ENCODE measurements at places on chromosomes 7 and 10.

GRCh38 chr7:55031075-55031474, 12.3 kb downstream of the EGFR start:
- DNase-seq: no peak

GRCh38 chr7:98800996-98801395, 68.8 kb downstream of the TMEM130 start:
- DNase-seq: no peak

- DNase-seq: peak; percentile 16
These were observed 31.9 kb downstream of the PIP4K2A start for GRCh38 chr10:22682237-22683139.

GRCh38 chr10:29828440-29828894, 193.7 kb upstream of the SVIL start:
- no peak for DNase-seq

- DNase-seq: no peak
These were observed 66.3 kb upstream of the LRGUK start for GRCh38 chr7:134060874-134061273.

DNA sequence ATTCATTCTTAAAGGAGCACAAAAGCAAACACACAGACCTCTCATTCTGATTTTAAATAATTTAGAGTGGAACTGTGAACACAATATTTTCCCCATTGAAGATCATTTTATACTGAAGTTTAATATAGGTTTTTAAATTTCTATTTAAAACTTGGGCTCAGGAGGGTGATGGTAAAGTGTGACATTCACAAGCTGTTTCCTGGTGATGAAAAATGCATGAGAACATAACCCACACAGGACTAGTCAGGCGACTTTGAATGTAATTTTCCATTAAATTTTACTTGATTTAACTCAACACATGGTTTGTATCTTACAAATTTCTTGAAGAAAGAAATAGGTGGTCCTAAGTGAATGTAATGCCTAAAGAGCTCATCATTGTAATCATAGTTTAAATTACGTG, 143.6 kb downstream of the CDK14 start:
- DNase-seq: no peak

GRCh38 chr7:138164804-138165203, 88.5 kb downstream of the AKR1D1 start:
- DNase-seq: no peak

DNA sequence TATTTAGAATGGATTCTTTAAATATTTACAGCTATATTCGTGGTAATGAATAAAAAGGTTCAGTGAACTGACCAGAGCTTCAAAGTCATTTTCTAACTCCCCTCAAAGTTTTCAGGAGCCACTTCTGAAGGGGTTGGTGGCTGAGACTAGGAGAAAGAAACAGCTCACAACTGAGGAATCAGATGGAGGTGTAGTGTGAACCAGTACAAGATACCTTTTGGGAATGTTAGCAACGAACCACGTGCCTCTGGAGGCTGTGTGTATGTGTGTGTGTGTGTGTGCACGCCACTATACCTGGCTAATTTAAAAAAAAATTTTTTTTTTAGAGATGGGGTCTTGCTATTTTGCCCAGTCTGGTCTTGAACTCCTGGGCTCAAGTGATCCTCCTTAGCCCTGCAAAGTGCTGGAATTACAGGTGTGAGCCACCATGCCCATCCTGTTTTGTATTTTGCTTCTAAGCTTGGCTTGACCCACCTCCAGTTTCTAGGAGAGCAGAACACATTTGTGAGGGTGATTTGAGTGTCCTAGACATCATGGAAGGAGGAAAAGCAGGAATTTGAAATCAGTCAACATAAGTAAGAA, 9.5 kb upstream of the TAF3 start:
- no peak for DNase-seq

- no peak for DNase-seq
These were observed 13.5 kb upstream of the TSPAN13 start for GRCh38 chr7:16739863-16740622.

- no peak for DNase-seq
These were observed 70.6 kb upstream of the LEP start for GRCh38 chr7:128170461-128170860.

DNA sequence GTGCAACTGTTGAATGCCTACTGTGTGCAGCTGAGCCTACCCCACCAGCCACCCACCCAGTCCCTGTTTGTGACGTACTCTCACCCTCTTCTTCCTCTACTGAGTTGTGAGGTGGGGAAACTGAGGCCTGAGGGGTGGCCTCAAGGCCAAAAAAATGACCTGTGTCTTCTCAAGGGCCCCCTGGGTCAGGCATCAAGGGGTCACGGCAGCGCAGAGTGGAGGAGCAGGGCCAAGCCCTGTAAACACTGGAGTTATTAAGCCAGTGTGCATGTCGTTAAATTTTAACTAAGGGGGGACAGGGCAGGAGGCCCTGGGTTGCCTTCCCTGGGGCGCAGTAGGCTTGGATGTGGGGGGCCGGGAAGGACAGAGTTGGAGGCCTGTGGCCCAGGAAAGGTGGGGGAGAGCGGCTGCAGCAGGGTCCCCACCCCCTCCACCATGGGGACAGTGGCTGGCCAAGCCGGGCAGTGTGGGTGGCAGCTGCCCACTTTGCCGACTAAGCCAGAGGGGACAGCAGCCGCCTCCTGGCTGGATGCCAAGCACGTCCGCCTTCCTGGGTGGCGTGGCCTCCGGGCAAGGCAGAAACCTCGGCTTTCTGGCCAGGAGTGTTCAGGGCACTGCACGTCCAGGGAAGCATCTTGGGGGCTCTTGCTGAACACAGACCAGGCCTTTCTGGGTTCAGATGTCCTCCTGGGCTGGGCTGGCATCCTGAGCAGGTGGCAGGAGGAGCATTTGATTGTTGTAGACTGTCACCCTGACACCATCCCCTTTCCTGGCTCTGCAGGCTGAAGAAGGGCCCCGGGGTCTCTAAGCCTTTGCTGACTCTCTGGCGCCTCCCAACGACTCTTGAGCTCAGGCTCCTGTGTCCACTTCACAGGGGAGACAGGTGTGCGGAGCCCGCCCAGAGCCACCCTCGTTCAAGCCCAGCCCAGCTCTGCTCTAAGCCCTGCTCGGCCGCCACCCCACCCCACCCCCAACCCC, 1.9 kb downstream of the SLC29A4 start:
- DNase-seq: peak; percentile 87

DNA sequence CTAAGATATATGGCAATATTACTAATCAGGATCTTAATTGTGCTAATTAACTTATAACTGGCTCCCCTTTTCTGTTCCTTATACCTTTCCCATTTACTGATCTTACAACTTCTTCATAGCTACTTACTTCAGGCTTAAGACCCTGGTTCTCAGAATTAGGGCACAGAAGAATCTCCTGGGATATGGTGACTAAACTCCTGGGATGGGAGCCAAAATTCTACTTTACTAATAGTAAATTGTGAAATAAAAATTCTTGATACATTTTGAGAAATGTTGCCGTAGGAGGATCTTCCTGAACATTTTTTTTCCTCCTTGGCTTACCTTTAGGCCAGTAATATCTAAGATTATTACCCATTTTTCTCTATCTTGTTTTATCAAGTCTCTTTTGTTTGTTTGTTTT, 309.5 kb downstream of the ATRNL1 start:
- no peak for DNase-seq

- peak; percentile 57 for DNase-seq
These were observed 8.0 kb upstream of the BEND7 start for GRCh38 chr10:13536674-13537366.

DNA sequence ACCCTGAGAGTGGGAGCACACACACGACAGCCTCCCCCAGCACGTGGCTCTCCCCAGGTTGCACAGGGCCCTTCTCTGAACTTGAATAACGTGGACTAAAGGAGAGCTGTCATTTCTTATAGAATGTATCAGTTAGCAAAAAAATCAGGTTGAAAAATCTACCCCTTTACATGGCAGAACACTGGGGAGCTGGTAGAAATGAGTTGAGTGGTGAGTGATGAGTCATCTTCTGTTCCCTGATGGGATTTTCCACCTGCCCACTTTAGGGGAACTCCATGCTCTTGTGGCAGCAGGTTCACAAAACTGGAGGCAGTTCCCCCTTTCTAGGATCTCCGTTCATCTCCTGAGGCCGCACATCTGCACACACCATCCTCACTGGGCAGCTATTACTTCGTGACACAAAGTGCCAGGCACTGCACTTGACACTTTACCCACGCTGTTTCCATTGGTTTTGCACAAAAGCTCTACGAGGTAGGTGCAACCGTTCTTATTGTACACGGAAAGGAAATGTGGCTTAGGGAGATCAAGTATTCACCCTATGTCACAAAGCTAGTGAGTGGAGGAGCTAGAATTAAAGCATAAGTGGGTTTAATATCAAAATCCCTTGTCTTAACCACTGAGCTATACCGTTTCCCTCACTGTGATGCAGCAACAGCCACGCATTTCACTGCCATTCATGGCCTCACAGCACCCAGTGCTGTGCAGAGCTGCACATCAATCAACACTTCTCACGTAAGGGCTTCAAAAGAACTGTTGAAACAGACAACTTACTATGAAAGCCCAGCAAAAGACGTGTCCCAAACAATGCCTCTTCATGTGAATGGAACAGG, 80.2 kb downstream of the RNF216 start:
- no peak for DNase-seq

GRCh38 chr7:71851776-71852498, 560.2 kb downstream of the CALN1 start:
- DNase-seq: no peak

DNA sequence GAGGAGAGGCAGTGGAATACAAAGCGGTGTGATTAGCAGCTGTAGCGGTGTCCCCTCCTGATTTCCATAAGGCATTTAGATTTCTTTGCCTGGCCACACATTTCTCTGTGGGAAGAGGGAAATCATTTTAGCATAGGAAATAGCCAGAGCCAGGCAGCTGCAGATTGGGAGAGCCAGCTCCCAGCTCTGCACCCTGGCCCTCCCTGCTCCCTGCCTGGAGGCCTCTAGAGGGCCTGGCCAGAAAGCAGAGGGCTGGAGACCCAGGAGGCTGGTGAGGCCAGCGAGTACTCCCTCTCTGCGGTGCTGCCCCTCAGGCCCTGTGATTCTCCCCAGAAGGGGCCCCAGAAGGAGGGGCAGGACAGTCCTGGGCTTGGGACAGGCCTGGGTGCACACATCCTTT, 85.7 kb downstream of the C10orf105 start:
- no peak for DNase-seq

DNA sequence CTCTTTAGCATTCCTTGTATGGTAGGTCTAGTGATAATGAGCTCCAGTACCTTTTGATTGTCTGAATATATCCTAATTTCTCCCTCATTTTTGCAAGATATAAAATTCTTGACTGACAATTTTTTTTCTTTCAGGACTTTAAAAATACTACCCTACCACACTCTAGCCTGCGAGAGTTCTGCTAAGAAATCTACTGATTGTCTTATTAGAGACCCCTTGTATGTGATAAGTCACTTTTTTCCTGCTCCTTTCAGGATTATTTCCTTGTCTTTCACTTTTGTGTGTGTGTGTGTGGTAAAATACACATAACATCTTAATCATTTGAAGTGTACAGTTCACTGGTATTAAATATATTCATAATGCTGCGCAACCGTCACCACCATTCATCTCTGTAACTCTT, 68.7 kb upstream of the PPP1R9A start:
- DNase-seq: no peak

DNA sequence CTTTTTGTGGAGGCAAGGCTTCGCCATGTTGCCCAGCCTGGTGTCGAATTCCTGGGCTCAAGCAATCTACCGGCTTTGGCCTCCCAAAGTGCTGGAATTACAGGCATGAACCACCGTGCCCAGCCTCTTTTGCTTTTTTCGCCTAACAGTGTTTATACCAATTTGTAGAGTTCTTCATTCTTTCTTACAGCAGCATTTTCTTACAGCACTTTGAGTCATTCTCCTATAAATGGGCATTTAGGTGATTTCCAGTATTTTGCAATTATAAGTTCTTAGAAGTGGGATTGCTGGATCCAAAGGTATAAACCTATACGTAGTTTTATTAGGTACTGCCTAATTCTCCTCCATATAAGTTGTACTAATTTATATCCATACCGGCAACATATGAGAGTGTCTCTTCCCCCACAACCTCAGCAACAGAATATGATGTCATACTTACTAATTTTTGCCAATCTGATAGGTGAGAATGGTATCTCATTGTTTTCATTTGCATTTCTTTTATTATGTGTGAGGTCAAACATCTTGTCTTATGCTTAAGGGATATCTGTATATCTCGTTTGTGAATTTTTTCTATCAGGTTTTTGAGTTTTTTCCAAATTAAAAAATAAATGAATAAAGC, 39.1 kb downstream of the SUFU start:
- no peak for DNase-seq

DNA sequence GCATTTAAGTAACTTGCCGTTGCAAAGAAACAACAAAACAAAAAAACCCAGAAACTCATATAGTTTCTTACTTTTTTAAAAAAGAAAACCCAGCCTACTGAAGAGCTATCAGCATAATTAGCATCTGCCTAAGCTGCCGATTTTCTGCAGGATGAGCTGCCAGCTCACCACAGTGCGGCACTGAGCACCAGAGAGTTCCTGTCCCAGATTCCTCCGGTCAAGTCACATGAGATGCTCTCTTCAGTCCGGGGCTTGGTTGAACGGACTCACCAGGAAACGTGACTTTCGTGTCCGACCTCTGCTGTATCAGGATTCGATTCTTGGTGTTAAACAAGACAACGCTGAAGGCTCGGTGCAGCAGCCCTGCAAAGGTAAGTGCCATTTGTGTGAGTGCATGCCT, 3.2 kb downstream of the IDI2 start:
- DNase-seq: no peak

DNA sequence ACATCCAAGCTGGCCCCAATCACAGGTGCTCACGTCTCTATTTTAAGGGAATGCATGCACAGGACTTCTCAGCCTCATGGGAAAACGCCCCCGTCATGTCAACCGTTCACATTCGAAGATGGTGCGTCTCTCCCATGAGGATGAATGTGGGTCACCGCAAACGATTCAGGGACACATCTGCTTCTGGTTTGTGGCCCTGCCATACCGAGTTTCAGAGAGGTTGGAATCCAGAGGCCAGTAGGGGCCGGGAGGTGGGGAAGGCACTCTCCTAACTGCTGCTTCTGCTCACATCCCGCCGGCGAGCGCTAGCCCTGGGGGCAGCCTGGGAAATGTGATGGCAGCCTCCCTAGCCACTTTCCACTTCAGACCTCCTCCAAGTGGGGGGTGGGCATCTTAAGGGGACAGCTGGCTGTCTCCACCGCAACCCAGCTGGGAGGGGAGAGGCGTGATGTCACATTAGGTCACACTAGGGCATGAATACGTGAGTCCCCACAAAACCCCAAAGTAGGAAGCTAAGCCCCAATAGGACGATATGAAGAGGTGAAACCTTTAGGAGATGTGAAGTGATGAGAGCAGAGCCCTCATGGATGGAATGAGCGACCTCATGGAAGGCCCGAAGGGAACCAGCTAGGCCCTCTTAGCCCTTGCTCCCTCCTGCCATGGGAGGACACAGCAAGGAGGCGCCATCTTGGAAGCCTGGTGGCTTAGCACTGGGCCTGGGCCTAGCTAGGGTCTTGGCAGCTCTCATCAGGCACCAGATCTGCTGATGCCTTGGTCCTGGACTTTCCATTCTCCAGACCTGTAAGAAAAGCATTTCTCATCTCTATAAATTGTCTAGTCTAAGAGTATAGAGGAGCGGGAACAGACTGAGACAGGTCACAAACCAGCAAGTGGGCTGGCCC, 107.8 kb downstream of the TCERG1L start:
- no peak for DNase-seq
